ENCODE measurements at places on chromosomes 2 and 18.

- DNase-seq, result no peak
These were observed 439.8 kb downstream of the RNF144A start for GRCh38 chr2:7356909-7357584.

DNA sequence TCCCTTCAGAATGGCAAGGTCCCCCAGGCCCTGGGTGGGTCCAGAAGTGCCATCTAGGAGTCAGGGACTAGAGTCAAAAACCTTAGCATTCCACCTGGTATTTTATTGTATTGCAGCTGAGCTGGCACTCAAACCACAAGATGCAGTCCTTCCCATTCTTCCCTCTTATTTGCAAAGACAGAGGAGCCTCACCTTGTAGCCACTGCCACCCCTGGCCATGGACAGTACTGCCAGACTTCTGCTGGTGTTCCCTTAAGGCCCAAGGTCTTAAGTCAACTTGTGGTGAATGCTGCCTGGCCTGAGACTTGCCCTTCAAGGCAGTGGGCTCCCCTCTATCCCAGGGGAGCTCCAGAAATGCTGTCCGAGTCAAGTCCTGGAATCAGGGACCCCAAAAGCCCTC lies 6.9 kb downstream of the UGT1A10 start:
- no peak for DNase-seq

- DNase-seq, result no peak
These were observed 1425.6 kb upstream of the PIK3C3 start for GRCh38 chr18:40529478-40529877.

GRCh38 chr2:960061-960736 lies 9.6 kb downstream of the SNTG2 start:
- DNase-seq, result no peak

- no peak for DNase-seq
These were observed 76.9 kb downstream of the LBH start for GRCh38 chr2:30308280-30308679.

DNA sequence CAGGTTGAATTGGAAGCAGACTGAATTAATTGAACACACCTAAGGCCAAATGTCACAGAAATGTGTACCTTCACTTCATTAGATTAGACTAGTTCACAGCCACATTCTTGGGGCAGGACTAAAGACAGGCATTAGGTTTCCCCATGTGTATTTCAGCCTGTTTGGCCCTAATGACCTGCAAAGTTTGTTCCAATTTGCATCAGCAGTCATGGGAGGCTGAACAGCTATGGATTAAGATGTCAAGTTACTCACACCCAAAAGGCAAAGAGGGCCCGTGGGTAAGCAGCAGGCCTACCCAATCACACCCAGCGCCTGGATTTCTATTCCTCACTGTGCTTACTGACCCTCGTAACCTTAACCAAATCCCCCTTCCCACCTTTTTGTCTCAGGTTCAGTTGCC lies 99.6 kb upstream of the RIOK3 start:
- DNase-seq, result no peak

- no peak for DNase-seq
These were observed 33.2 kb downstream of the SPOPL start for GRCh38 chr2:138534791-138535190.

DNA sequence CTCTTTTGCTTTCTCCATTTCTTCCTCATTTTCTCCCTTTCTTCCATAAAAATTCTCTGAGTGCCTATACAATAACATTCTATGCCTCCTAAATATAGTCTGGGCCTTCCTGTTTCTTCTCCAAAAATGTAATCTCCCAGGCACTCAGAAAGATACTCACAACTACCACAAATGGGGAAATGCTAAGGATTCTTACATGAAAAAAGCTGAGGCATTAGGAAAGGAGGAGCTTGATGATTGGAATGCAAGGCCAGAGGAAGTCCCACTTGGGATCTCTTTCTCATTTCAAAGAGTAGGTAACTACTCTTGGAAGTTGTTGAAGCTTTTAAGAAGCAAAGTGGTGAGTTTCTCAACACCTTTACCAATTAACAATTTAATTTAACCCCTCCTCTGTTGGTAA lies 3.4 kb downstream of the VSNL1 start:
- DNase-seq, result no peak

DNA sequence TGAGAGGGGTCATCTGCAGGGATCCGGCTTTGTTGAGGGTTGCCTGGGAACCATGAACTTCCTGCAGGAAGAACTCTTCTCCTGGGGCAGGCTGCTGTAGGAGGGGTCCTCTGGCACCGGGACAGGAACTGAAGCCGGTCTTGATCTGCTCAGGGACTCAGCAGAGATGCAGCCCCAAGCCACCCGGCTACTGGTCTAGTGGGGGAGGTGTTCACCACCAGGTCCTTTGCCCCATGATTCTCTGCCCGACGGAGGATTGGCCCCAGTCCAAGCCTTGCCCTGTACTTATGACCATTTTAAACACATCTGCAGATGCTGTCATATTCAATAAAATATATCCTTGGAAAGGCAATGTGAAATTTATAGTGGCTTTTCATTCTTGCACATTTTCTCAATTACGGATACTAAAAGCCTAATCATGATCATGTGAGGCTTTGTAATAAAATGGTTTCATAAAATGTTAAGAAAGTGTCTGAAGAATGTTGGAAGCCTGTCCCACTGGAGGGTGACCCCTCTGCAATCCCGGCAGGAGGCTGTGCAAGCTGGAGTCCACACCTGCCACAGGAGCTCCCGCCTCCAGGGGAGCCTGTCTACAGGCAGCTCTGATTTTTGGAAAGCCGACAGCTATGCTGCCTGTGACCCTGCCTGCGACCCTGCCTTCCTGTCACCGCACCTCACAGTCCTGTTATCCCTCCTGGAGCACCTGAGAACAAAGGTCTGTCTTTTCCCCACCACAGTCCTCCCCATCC lies 98.8 kb upstream of the TAF1B start:
- DNase-seq, result no peak

- DNase-seq, result no peak
These were observed 12.8 kb downstream of the DNAJB2 start for GRCh38 chr2:219291910-219292490.

DNA sequence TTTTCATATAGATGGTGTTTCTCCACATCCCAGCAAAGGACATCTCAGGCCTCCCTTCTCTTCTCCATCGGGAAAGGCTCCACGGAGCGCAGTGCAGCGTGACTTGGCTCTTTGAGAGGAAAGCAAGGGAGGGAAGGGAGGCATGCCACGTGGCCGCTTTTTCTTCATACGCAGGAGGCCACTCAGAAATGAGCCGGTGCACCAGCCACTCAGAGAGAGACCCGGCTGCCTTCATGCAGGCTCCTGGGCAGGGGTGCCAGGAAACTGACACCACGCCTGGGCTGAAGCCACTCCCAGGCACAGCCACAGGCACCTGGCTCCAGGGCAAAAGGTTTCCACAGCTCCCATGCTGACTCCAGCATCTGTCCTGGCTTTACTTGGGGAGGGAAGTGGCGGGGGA lies 11.1 kb upstream of the LOXHD1 start:
- no peak for DNase-seq

DNA sequence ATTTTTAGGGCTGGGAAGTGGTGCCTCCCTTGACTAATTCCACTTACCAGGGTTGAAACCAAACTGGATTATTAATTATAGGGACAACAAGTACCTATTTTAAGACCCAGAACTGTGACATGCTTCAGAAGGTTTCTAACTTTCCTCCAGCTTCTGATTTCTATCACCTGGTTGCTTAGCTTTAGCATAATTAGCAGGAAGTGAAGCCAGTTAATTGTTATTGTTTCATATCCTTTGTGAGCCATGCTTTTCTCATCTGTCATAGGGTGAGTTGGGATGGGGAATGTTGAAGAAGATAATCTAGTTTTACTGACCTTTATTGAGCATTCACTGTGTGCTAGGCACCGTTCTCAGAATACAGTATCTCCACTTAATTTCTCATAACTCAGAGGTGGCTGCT lies 3.2 kb downstream of the YPEL5 start:
- no peak for DNase-seq

DNA sequence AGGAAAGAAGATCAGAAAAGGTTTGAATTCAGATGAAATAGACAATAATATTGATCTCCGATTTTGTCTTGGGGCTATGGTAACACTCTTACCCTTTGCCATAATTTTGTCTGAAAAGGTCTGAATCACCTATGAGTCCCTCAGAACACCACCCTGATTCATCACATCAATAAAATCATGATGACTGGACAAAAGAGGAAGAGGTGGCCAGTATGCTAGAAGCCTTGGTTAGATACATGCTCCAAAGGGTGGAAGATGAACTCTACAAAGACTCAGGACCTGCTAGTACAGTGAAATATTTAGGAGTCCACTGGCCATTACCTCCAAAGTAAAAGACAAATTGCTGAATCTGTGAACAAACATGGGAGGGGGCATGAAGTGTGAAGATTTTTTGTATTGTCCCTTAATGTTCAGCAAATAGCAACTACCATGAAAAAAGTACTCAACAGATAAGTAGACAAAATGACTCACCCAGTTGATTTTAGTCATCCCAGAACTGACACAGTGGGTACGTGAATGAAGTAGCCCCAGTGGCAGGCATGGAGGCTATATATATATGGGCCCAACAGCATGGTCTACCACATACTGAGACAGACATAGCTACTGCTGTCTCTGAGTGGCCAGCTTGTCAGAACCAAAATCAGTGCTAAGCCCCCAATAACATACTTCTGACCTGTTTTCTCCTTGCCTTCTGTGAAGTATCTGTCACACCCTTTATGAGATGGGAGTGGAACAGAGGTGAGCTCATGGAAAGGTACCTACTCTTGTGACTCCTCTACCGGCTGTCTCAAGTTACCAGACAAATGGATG lies 36.5 kb upstream of the GLS start:
- DNase-seq, result no peak

DNA sequence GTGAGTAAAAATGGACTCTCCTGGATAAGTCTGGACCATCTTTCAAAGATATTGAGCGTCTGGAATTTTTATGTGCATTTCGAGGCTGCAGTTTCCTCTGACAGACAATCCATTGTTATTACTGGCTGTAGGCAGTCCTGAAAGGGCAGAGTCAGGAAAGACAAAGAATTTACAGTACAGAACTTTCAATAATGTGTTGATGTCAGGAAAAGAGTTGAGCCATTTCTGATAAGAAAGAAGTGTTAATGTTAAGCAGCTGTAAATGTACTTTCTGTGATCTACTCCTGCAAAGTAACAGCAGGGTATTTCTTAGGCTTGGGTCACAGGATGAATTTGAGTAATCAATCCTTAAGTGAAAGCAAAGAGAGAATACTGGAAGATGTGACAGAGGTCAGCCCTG lies 29.8 kb downstream of the TSPYL6 start:
- DNase-seq, result no peak

GRCh38 chr2:10460366-10460796 lies 12.3 kb upstream of the ODC1 start:
- DNase-seq, result no peak

DNA sequence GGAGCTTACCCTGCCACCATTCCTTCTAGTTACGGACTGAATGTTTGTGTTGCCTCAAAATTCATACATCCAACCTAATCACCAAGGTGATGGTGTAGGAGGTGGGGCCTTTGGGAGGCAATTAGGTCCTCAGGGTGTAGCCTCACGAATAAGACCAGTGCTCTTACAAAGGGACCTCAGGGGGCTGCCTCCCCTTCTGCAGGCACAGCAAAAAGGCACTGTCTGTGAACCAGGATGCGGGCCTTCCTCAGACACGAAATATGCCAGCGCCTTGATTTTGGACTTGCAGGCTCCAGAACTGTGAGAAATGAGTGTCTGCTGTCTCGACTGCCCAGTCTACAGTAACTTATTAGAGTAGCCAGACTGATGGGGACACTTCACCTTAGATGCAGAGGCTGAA lies 150.4 kb upstream of the HDAC4 start:
- DNase-seq, result no peak

DNA sequence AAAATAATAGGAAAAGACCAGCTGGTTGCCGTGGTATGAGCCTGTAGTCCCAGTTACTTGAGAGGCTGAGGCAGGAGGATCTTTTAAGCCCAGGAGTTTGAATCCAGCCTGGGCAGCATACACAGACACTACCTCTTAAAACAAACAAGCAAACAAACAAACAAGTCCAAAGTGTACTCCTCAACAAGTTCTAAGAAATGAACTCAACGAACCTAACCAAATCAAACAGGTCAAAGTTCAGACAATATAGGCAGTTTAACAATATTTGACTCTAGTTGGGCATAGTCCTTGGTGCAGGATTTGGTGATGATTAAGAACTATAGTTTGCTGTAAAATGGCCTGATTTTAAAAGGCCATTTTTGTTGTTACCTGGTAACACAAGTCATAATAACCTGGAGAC lies 41.9 kb upstream of the RHOB start:
- DNase-seq, result no peak

DNA sequence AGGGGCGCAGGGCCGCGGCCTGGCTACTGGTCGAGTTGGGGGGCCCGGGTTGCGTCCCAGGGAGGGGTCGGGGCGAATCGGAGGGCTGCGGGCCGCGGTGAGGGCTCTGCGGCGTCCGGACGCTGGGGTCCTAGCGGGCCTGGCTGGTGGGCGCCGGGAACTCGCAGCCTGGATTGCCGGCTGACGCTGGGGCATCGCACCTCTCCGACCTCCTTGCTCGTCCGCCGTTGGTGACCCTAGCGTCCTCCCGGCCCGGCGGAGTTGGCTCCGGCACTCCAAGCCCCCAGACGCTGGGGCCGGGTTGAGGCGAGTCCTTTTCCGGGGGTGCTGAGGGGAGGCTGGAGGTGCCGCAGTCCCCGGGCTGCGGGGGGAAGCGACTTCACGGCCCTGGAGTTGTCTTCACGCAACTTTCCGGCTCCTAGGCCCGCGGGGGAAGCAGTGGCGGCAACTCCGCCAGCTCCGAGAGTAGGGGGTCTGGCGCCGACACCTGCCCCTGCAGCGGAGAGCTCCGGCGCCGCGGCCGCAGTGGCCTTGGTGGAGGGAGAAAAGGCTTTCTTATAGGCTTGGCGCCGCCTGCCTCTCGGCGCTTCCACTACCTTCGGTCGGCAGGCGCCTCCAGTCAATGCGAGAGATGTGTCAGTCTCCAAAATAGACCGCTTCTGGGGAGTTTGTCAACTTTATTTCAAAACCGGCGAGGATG lies 70.3 kb downstream of the HAUS1 start:
- DNase-seq, result no peak

- DNase-seq, result no peak
These were observed 1093.9 kb downstream of the CBLN2 start for GRCh38 chr18:71450257-71450656.

DNA sequence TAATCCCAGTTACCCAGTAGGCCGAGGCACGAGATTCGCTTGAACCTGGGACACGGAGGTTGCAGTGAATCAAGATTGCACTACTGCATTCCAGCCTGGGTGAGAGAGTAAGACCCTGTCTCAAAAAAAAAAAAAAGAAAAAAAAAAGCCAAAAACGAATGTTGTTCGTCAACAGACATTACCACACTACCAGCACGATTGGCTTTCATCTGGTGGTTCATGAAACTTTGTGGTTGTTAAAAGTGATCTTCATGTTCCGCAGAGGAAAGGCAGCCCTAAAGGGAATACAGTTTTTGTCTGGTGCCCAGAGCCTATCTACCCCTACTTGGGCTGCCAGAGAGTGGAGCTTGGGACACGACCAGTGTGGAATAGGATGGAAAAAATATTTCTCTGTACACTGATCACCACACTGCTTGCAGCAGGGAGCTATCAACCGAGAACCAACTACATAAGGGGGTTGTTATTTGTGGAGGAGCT lies 13.6 kb upstream of the CXCR4 start:
- DNase-seq, result no peak
